ENCODE measurements at places on chromosomes 1 and 21. TPM values are rescaled to one million over a fixed set of nuclear protein-coding genes. Genes with fewer than 3 reads are reported as not detected.
A peak's percentile ranks its signal among the peaks of the same experiment; 100 is the strongest.

GRCh38 chr1:50416150-50416527 lies 7.1 kb downstream of the DMRTA2 start:
- DNase-seq = no peak

DNA sequence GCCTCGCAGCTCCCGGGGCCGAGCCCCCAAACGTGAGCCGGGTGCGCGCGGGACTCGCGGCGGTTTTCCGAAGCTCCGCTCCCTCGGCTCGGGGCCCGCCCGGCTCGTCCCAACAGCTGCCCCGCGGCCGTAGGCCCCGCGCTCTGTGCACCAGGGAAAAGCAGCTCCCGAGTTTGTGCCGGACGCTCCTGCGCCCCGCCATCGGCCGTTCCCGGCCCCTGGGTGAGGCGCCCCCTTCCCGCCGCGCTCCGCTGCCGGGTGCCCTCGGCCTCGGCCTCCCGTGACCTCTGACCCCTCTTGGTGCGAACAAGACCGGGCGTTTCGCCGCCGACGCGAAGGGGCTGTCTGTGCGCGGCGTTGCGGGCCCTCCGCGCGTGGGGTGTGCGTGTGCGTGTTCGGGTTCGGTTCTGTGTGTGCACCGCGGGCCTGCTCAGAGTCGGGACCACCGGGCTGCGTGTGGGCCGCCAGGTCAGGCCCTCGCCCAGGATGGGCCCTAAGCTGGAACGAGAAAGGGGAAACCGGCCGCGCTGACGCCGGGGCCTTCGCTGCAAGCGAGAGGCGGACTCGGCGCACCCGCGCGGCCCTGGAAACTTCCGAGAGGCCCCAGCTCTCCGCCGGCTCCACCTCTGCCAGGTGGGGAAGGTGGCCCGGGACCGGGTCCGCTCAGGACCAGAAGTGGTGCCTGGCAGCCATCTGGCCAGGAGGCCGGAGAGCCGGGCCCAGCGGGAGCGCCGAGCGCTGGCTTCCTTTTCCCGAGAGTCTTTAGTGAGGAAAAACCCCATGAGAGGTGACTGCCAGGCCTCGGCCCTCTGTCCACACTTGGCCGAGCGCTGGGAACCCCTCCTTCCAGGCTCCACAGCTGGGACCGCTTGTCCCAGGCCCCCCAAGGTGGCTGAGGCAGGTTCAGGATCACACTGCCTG lies 1.9 kb downstream of the PRDM16 start:
- DNase-seq = no peak

GRCh38 chr21:42429856-42430255 lies 26.2 kb downstream of the UBASH3A start:
- DNase-seq = no peak

GRCh38 chr1:16224472-16224871 lies 12.0 kb upstream of the ARHGEF19 start:
- no peak for DNase-seq

- DNase-seq = no peak
Measured at GRCh38 chr21:41597811-41598231, 89.9 kb upstream of the TMPRSS2 start.

DNA sequence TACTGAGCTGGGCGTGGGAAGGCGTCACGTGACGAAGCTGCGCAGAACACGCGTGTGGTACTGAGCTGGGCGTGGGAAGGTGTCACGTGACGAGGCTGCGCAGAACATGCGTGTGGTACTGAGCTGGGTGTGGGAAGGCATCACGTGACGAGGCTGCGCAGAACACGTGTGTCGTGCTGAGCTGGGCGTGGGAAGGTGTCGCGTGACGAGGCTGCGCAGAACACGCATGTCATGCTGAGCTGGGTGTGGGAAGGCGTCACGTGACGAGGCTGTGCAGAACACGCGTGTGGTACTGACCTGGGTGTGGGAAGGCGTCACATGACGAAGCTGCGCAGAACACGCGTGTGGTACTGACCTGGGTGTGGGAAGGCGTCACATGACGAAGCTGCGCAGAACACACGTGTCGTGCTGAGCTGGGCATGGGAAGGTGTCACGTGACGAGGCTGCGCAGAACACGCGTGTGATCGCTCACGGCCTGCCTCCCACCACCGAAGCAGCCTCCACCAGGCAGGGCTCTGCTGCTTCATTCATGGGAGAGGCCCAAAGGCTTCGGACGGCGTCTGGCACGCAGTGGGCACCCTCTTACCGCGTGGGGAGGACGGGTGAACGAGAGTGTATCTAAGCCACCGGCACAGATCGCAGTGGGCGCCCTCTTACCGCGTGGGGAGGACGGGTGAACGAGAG lies 24.0 kb downstream of the CFAP74 start:
- no peak for DNase-seq

DNA sequence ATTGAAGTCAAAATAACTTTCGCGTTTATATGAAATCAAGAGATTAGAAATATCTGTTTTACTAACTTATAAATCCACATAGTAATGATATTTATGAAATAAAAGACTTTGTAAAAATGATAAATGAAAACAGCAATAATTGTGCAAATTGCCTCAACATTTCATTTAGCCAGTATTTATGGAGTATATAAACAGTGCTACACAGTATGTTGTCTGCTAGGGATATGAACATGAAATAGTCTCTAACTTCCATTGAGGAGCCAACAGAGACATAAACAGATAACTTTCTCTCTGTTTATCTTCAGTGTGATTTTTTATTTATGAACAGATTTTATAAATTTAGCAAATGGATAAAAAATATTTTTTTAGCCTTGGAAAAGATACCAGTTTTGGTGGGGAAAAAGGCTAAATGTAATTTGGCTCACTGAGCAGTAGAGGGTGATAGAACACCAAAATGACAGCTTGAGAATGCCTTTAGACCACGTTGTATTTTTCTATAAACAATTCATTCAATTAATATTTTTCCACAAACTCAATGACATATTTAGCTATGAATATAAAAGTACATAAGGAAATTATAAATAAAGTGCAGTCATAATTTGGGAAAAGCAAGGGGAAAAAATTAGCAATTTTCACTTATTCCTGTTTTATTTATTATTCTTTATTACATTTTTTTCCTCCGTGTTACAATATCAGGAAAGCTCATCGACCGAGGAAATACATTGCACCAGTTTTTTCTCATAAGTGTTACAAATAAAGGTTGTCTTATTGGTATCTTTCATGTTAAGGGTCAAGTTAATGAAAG lies 47.5 kb upstream of the EEIG2 start:
- no peak for DNase-seq

GRCh38 chr1:22290157-22290556 lies 147.3 kb upstream of the WNT4 start:
- no peak for DNase-seq

- DNase-seq = no peak
Measured at GRCh38 chr1:237390823-237391222, 348.8 kb downstream of the RYR2 start.

DNA sequence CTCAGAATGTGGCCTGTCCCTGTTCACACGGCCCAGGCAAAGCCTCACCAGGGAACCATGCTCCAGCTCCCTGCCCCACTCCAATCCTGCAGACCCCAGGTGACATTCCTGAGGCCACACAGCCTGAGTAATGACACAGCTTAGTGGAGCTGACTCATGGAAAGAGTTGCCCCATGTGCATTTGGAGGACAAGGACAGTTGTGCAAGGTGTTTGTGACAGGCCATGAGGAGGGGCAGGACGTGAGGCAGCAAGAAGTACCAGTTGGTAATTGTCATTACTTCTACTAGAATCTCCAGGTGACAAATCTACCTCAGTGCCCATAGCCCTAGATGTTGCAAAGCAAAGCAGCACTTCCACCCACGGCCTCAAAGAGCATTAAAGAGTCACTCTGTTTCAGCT lies 15.2 kb downstream of the PRR9 start:
- DNase-seq = no peak

GRCh38 chr1:150564051-150564991 lies 15.1 kb downstream of the MCL1 start:
- DNase-seq = no peak

- no peak for DNase-seq
Measured at GRCh38 chr1:174480324-174480723, 32.6 kb downstream of the GPR52 start.

GRCh38 chr1:11944358-11944931 lies 9.9 kb downstream of the PLOD1 start:
- no peak for DNase-seq

DNA sequence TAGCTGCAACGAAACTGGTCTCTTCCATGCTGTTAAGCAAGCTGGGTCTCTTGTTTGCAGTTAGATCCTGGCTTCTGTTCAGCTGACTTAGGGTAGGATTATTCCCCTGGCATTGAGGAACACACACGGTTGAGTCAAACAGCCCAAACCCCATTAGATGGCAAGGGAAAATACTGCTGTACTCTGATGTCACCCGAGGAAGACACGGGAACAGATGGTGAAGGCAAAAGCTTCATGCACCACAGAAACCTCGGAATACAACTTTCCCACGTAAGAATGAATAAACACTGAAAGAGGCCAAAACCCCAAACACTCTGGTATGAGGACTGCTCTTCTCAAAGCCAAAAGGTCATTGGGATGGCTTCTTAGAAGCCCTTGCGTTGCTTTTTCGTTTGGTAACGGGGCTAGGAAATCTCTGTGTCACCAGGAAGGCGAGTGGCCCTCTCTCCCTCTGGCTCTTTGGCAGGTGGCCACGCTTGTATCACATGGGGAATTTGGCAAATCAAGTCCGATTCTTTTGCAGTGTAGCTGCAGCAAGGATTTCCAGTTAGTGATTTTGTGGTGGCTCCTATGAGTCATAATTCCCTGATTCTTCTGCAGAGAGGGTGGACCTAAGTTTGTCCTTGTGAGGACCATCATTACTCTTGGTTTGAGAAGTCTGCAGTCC lies 16.7 kb upstream of the LYST start:
- peak; percentile 93 for DNase-seq

DNA sequence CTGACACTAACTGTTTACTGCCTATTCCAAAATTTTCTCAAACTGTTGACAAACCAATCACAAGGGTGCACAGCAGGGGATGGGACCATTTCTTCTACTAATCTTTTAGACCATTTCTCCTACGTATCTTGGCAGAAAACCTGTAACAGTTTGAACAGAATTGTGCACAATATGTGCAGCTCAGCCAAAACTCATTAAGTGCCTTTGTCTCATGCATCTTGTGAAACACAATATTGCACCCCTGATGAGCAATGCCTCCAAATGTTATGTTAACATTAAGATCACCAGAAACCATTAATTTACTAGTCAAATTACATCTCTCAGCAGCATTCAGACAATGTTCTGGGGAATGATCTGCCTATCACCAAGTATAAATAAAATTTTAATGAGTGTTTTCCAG lies 247.5 kb downstream of the NRIP1 start:
- DNase-seq = no peak

DNA sequence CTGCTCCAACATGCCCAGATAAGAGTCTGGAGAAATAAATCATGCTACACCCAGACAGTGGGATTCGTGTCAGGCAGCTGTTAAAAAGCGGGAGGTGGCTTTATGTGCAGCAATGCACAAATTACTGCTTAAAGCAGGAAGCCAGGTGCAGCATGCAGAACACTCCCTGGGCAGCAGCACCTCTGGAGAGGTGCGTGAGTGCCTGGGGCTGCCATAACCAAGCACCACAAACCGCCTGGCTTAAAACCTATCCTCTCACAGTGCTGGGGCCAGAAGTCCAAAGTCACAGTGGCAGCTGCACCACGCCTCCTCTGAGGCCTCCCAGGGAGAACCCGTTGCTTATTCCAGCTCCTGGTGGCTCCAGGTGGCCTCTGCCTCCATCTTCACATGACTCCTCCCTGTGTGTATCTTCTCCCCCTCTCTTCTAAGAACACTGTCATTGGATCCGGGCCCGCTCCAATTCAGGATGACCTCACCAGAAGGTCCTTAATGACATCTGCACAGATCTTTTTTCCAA lies 115.6 kb downstream of the SIK1 start:
- no peak for DNase-seq

DNA sequence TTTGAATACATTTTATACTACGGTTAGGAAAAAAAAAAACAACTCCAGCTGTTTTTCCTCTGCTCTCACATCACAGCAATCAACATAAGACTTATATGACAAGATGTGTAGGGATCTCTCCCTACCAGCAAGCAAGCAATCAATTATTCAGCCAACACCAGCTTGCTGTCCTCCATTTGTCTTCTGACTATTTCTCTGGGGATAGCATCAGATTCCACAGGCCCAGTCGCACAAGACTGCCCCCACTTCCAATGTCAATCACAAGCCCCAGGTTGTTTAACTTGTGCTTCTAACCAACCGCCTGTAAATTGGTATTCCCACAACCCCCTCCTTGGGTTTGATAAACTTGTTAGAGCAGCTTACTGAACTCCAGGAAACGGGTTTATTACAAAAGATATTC lies 873.1 kb upstream of the TMPRSS15 start:
- DNase-seq = no peak

- no peak for DNase-seq
Measured at GRCh38 chr21:33199100-33199464, 30.7 kb upstream of the IFNAR2 start.

- no peak for DNase-seq
Measured at GRCh38 chr1:162700131-162700530, 67.9 kb downstream of the DDR2 start.

DNA sequence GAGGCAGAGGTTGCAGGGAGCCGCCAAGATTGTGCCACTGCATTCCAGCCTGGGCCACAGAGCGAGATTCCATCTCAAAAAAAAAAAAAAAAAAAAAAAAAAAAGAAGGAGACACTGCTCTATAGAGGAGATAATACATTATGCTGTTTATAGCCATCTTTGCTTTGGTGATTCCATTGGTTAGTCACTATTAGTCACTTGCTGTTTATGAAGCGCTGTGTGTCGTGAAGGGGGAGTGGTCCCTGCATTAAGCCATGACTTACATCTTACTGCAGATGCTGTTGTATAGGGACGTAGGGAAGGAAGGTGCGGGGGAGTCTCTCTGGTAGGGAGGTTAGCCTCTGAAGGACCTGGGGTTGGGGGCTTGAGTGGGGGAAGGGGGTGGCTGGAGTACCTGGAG lies 48.3 kb downstream of the HUNK start:
- peak; percentile 55 for DNase-seq

GRCh38 chr1:207676153-207676552 lies 31.2 kb downstream of the CR1L start:
- DNase-seq = no peak

GRCh38 chr1:9275567-9276034 lies 17.1 kb upstream of the SPSB1 start:
- peak; percentile 91 for DNase-seq

- DNase-seq = peak; percentile 12
Measured at GRCh38 chr1:20590306-20590777, 1.4 kb downstream of the CDA start.

PLA2G2A gene
- total RNA-seq = not detected

LCE3E gene
- not detected for total RNA-seq

CHI3L2 gene
- total RNA-seq = 3.2 TPM

EPHA8 gene
- total RNA-seq = not detected

C1orf21 gene
- 51.5 TPM for total RNA-seq

OPRD1 gene
- under 0.01 TPM for total RNA-seq

CLIC6 gene
- total RNA-seq = not detected

AK5 gene
- 10.9 TPM for total RNA-seq

KLHDC7A gene
- 0.95 TPM for total RNA-seq

SNAPIN gene
- total RNA-seq = 84.0 TPM

MXRA8 gene
- total RNA-seq = 316 TPM

TIAM1 gene
- total RNA-seq = 2.2 TPM

All from MG63 (cell line).